Uterus (tissue), 4 donors: ENCODE measurements at places on chromosomes 3 and 15.

DNA sequence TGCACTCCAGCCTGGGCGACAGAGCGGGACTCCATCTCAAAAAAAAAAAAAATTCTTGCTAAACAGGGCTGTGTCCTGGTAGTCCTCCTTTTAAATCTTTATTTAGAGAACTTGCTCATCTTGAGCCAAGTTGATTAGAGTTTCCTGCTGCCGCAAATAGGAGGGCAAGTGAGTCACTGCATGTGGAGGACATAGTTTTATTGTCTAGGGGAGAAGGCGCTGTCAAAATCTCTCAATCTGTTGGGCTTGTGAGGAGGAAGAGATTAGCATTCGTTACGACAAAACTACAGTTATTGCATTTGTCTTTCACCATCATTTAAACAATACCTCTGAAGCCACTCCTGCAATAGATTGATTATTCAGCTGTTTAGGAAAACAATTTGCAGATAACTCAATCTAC lies 11.5 kb downstream of the MUC4 start:
- DNase-seq, result no peak

- no peak for DNase-seq
These were observed 98.1 kb downstream of the ZPLD1 start for GRCh38 chr3:102532901-102533300.

DNA sequence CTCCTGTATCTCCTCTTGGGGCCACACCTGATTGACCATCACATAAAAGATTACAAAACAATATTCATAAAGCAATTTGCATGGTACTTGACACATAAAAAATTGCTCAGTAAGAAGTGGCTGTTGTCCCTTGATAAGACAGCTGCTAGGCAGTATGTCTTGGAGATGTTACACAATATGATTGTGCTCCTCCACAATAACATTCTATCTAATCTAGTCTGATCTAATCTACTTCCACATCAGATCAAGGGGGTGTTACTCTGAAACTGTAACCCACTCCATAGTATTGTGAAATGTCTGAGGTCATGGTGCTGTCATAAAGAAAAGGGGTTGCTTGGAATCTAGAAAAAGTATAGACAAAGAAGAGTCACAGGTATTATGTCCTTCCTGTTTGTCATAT lies 23.4 kb upstream of the AQP9 start:
- DNase-seq, result no peak

- DNase-seq, result no peak
These were observed 10.3 kb downstream of the CHP1 start for GRCh38 chr15:41241221-41241964.

GRCh38 chr3:133820129-133820528 lies 14.5 kb downstream of the SRPRB start:
- no peak for DNase-seq

GRCh38 chr3:184399410-184399809 lies 19.6 kb downstream of the CHRD start:
- peak; percentile 87 for DNase-seq

DNA sequence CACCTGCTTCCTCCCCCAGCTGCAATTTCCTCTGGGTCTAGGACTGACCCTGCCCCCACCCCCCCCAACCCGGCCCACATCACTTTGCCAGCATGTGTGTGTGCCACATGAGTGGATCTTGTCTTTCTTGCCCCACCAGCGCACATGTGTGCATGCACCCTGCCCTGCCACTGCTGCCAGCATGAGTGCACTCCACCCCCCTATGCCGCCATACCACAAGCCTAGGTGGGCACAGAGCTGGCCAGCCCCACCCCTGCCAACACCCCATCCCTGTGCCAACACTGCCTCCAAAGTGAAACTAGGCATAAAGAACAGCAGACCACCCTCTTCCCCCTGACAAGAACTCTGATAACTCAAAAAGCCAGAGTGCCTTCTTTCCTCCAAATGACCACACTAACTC lies 296.3 kb upstream of the SGO1 start:
- DNase-seq, result no peak

- DNase-seq, result no peak
These were observed 46.9 kb downstream of the ARHGEF3 start for GRCh38 chr3:56754741-56755417.

DNA sequence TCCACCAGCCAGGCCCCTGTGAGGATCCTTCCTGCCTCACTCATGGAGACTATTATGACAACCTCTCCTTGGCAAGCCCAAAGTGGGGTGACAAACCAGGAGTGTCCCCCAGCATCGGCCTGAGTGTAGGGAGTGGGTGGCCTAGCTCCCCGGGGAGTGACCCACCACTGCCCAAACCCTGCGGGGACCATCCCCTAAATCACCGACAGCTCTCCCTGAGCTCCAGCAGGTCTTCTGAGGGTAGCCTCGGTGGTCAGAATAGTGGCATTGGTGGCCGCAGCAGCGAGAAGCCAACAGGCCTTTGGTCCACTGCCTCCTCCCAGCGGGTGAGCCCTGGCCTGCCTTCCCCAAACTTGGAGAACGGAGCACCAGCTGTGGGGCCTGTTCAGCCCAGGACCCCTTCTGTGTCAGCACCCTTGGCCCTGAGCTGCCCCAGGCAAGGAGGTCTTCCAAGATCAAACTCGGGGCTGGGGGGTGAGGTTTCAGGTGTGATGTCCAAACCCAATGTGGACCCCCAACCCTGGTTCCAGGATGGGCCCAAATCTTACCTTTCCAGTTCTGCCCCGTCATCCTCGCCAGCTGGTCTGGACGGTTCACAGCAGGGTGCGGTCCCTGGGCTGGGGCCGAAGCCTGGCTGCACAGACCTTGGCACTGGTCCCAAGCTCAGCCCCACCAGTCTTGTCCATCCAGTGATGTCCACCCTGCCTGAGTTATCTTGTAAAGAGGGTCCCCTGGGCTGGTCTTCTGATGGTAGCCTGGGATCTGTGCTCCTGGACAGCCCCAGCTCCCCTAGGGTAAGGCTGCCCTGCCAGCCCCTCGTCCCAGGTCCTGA lies 1.0 kb downstream of the LIMD1 start:
- no peak for DNase-seq

DNA sequence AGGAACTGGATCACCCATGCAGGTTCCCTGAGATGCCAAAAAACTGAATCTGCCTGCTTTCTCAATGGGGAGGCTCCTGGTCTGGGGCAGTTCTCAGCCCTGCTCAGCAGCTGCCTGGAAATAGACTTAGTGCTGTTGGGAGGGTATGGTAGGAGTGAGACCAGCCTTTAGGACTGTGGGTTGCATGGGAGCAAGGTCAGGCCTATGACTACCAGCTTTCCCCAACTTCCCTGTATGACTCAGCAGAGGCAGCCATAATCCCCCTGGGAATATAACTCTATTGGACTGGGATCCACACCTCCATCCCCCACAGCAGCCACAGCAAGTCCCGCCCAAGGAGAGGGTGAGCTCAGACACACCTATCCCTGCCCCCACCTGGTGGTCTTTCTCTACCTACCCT lies 87.0 kb downstream of the CFAP44 start:
- no peak for DNase-seq

GRCh38 chr15:101266787-101267186 lies 10.5 kb downstream of the SELENOS start:
- no peak for DNase-seq

GRCh38 chr15:88243895-88244787 lies 12.4 kb downstream of the NTRK3 start:
- no peak for DNase-seq

DNA sequence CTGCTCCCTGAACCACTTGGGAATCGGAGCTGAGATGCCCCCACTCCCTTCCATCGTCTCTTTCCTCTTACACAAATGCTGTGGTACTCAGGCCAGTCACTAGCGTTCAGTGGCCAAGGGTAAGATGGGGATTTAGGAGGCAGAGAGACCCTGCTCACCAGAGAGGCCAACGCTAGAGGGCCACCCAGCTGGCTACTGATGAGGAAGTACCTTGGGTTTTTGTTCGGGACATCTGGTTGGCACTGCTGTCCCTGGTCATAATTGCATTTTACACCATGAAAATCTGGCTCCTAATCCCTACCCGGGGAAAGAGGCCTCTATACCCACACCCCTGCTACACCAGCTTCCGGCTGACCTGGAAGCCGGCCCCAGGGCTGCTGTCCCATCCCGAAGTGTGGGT lies 7.7 kb downstream of the MAP6D1 start:
- DNase-seq, result no peak
